ENCODE measurements at places on chromosomes 7 and 10.

GRCh38 chr7:83791737-83792136, 142.8 kb upstream of the SEMA3E start:
- no peak for DNase-seq

GRCh38 chr7:13897819-13898218, 91.6 kb downstream of the ETV1 start:
- DNase-seq: no peak

DNA sequence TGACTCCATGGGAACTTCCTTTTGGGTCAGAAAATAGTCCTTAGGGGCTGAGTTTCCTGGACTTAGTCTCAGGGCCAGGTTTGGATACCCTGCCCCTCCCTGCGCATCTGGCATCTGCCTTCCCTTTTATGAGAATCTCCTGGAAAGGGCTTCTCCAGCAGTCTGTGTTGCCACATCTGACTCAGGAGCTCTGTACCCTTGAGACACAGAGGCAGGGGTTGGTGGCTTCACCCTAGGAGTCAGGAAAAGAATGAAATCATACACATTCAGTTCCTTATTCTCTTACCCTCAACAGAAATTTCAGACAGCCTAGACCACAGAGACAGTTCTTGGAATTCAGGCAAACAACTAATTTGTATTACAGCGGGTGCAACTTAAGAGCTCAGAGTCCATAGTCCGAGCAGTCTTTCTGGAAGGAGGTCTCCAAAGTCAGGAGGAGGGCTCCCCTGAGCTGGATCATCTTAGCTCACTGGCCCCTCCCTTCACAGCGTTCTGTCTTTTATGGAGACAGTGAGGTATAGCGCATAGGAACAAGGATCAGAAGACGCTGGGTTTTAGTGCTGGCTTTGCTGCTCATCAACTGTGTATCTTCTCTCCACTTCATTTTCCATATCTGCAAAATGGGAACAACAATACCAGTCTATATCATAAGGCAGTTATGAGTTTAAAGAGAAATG, 3.0 kb upstream of the PLAU start:
- DNase-seq: no peak

DNA sequence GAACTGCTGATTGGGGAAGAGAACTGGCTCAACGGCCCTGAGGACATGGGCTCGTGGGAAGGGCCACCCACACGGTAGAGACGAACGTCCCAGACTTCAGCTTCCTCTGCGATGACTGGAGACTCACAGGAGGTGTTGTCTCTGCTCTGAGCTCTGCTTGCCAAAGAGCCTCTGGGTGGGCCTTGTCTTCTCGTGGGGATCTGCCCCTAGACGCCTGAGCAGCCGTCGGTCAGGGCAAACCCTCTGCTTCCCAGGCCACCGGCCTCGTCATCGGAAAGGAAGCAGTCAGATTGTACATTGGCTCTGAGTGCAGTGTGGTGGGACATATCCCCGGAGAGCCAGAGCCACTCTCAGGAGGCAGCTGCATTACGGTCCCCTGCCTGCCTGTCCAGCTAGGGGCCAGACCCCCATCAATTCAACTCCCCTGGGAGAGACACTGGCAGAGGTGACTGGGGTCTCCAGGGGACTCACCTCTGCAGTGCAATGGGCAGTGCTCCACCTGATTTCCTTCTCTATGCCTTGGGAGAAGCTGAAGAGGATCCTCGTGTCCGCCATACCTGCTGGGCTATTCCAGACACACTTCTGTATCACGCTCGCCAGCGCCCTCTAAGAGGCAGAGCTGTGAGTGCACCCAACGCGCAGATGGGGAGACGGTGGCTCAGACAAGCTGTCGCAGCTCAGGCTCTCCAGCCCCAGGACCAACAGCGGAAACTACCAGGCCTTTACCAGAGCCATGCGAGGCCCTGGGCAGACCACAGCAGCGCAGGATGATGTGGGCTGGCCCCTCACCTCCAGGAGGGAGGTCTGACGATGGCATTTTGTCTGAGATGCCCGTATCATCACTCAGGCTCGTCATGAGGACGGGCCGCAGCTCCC, 227.4 kb downstream of the TCERG1L start:
- DNase-seq: no peak

GRCh38 chr7:22771872-22772228, 44.9 kb downstream of the IL6 start:
- no peak for DNase-seq

Measured in fibroblast of skin of left biceps (primary cell).